ENCODE measurements at places on chromosomes 5 and 9. TPM values are rescaled to one million over a fixed set of nuclear protein-coding genes. Genes with fewer than 3 reads are reported as not detected.

The SHB gene
- 0.27 TPM for polyA plus RNA-seq

The PCDHGA1 gene
- not detected for polyA plus RNA-seq

The SIMC1 gene
- 6.1 TPM for polyA plus RNA-seq

The NPR3 gene
- polyA plus RNA-seq = not detected

The AGXT2 gene
- not detected for polyA plus RNA-seq

The ADGRD2 gene
- polyA plus RNA-seq = not detected

The NUP188 gene
- polyA plus RNA-seq = 23.4 TPM

GRCh38 chr9:136306211-136307208 is 2.6 kb upstream of the CCDC187 start:
- peak; percentile 27 for DNase-seq

DNA sequence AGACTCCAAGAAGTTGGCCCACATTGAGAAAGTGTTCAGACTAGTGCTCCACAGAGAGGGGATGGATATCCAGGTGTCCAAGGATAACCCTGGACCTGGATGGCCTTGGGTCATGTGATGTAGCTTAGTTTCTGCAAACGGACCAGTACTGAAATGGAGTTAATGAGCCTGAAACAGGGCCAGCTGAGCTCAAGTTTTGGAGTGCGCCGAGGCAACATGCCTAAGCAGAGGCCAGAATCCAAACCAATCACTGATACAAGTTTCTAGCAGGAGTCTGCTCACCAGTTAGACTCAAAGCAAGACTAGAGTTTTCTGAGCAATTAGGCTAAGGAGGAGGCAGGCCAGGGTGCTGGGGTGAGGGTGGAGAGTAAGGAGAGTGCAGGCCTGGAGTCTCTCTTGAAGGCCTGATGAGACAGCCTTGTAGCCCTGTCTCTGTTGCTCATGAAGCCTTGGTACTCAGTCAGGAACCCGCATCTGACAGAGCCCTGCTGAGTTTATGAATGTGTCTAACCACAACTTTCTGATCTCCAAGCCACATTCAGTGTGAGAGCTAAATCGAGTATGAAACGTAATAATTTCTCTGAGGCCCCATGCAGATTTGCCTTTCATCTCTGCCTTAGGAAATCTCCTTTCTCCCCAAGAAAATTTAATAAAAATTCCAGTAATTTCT is 68.9 kb upstream of the EQTN start:
- no peak for DNase-seq

DNA sequence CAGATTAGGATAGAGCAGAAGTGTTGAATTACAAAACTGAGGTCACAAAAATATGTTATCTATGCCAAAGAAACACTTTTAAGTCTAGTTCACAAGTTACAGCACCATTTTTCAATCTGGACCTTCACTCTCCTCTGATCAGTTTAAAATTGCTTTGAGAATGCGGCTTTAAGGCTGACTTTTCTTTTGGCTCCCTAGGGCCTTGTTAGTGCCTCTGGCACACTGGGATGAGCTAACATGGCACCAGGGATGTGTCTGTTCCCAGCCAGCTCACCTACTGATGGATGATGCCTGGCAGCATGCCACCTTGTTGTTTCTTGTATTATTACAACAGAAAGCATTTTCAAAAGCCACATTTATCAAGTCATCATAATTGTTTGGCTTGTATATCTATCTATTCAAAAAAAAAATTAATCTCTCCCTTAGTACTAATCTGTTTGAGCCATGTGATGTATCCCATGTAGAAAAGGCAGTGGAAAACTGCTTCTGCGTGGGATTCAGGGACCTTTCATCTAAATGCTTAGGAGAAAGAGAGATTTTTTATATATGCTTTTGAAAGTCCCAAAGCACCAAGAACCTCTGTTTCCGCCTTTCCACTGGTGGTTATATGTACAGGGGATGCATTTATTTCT is 46.6 kb downstream of the ADAMTSL1 start:
- DNase-seq = no peak

DNA sequence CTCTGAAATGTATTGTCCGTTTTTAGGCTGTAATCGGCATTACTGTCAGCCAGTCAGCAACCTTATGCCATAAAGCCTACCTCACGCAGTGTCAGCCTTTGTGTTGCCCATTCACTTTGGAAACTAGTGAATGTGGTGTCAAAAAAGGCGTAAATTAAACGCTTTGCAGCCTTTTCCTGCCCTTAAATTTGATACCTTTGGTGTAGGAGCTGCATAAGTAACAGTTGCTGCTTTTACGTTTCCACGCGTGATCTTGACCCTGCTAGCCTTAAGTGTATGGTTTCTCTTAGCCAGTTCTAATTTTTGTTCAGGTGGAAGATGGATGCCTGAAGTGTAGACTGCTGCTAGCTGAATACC is 257.7 kb downstream of the EPB41L4A start:
- no peak for DNase-seq

DNA sequence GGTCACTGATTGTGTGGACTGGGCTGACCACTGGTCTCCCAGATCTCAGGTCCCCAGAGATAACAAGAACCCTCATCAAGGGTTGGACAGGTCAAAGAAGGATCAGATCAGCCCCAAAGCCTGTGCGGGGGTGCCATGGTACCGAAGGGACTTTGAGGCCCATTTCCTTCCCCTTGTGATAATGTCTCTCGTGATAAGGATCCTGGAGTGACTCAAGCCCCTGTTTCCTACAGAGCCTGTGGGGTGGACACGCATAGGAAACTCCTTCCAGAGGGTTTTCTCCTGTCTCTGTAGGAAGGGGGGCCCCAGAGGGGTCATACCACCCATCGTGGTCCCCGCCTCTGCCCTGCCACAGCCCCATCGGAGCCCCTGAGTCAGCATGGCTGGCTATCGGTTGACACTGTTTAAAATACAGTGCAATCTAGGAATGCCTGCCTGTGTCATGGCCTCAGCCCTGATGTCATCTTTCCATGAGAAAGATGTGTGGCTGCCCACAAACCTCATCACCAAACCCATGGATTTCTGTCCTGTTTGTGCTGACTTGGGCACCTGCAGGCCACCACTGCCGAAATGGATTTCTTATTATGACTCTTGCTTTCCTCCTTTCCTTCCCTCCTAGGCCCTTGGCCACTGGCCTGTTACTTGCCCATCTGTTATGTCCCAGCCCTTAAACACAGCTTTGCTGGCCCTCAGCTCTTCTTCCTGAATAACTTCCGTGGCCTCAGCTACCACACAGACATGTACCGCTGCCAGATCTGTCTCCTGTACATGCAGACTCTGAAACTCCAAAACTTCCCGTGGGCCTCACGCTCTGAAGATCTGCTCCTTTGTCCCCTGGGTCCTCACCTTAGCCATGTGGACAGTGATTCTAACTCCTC is 2.9 kb upstream of the CSF2 start:
- no peak for DNase-seq

DNA sequence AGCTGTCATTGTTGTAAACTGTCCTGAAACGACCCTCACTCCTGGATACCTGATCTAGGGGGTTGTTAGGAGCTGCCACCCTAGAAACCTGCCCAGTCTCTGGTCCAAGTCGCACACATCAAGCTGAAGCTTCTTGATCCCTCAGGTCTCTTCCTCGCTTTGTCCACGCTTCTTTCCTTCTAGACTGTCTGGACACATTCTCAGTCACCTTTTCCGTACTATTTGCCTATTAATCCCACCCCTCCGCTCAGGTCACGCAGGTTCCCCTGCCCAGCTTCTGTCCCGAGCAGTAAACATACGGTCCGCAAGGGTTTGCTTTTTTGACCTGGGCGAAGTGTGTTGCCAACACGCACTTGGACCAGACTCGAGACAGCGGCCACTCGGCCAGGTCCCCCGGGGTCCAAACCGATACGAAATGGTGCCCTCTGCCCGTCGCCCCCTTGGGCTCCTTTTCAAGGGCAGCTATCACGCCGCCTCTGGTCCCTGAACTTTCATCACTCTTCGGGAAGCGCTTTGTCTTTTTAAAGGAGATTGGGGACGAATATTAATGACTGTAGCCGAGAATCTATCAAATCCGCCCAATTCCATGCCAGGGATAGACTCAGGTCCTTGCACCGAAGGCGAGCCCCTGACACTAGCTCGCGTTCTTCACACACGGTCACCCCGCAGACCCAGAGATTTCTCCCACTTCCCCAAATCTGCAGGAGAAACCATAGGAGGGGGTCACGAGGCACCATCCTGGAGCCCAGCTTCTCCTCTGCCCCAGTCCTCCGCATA is 814 bp downstream of the PLCXD3 start:
- no peak for DNase-seq

GRCh38 chr5:106865279-106865678 is 805.5 kb downstream of the EFNA5 start:
- no peak for DNase-seq

DNA sequence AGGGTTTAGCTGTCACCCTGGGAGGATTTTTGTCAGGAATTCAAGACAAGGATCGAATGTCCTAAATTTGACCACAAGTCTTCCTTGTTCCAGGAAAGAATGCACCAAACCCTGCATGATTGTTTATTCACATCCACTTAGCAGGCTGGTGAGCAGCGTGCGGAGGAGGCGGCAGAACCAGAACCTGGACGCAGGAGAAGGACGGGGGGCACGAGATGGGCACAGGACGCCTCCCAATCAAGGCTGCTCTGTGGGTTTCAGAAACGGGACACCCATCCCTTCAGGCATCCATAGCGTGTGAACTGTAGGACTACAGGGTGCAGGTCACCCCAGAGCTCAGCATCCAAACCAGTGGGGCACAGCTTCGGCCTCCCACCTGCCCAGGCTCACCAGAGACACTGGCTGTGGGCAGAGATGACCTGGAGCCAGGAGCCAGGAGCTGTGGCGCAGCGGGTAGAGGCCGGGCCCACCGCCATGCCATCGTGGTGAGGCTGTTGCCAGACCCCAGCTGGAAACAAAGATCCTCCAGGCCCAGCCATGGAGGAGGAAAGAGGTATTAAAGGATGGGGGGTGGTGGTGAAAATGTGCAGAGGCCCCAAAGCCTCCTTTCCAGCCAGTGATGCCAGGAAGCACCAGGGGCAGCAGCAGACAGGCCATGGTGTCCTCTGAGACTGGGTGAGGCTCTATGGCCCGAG is 32.3 kb upstream of the ADAMTS2 start:
- DNase-seq = no peak
